ENCODE measurements at places on chromosomes 2 and 18.

DNA sequence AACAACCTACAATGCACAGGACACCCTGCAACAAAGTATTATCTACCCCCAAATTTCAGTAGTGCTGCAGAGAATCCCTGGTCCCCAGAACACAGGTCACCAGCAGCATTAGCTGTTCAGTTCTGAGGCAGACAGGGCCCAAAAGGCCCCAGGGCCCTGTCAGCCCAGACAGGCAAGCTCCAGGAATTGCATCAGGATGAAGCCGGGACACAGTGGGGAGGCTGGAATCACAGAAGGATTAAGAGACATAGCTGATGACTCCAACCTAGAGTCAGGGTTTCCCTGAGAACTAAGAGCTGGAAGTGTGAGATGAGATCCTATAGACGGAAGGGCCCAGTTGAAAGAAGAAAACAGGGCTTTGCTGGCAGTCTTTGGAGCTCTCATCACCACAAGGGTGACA, 148.1 kb downstream of the GALNT14 start:
- no peak for DNase-seq

DNA sequence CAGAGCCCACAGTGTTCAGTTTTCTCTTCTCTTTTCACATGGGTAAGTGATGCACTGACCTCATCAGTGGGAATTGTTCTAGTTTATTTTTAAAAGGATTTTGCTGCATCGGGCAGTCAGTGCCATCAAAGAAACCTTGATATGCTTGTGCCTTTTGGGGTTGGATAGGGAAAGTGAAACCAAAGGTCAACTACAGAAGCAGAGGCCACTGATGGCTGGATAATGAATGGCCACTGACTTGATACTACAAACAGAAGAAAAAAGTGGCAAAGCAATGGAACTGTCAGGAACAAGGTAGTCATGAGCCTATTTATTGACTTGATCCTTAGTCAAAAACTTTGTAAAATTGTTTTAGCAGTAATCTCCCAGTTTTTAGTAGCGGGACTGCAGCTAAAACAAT, 636.3 kb upstream of the ZEB2 start:
- DNase-seq, result no peak

DNA sequence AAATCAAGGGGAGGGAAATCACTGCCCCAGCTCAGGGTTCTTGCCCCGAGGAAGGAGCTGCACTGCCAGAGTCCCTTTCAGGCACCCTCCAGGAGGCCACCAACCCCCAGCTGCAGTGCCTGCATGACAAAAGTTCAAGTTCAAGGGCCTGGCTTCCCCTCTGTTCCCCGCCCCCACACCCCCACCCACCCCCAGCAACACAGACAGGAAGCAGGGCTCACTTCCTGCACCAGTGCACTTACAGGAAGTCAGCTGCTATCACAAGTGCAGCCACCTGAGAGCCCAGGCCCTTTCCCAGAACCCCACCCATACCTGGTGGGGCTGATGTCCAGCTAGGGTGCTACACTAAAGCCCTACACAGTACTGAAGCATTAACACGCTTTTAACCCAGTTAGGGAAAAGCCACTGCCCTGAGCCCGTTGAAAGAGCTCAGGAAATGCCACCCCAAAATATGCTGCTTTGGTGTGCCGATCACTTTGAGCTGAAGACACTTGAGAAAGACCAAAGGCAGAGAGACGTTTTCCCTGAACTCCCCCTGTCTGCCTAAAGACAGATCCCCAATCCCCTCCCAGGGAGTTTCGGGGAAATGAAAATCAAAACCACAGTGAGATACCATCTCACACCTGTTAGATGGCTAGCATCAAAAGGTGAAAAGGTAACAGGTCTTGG, 109.9 kb upstream of the CAB39 start:
- no peak for DNase-seq

- DNase-seq, result no peak
Measured at GRCh38 chr18:25190472-25190871, 161.5 kb downstream of the ZNF521 start.

DNA sequence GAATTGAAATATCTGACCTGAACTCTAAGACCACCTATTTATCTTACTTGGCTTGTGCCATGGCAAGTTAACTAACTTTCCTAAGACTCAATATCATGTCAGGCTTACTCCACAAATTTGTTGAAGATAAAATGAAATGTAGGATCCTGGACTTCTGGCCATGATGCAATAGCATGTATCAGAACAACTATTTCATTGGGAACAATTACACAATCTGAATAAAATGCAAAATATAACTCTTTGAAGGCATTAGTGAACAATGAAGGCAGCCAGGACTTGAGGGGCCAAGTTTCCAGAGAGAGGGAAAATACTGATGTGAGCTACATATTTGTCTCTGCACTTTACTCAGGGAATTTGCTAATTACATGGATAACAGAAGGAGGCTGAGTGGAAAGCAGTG, 476.5 kb upstream of the ACVR2A start:
- no peak for DNase-seq

DNA sequence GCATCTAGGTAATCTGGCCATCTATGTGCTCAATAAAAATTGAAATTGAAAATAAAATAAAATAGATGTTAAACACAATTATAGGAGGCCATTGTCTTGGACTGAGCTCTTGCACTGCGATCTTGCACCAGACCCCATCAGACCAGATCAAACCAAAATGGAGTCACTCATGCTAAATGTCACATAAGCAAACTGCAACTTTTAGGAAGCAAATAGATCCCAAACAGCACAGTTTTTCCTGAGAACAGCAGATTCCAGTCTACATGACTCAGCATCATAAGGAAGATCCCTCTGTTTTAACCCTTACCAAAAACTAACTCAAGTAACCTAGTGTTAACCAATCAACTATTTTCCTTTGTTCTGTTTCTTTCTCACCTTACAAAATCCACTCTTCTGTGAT, 57.7 kb upstream of the LRP1B start:
- no peak for DNase-seq

GRCh38 chr2:67840460-67841068, 222.2 kb downstream of the C1D start:
- DNase-seq, result peak; percentile 45

DNA sequence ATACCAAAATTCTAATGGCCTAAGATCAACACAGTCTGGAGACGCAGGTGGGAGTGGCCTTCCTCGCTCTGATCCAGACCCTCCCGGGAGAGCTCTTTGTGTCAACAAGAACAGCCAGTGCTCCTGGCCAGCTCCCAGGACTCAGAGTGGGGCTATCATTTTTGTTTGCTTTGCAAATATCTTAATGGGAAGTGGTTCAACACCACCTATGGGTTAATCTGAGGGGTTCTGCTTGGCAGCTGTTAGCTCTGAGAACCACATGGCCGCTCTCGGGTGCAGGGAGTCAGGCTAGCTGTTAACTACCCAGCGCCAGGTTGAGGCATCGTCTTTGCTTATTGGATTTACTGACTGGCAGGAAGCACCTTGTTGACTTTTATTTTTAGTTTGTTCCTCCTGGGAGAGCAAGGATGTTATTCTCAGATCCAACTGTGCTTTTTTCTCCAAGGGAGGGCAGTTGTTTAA, 184.8 kb upstream of the SP5 start:
- peak; percentile 89 for DNase-seq

- DNase-seq, result no peak
Measured at GRCh38 chr18:49994410-49994809, 181.1 kb upstream of the ACAA2 start.

DNA sequence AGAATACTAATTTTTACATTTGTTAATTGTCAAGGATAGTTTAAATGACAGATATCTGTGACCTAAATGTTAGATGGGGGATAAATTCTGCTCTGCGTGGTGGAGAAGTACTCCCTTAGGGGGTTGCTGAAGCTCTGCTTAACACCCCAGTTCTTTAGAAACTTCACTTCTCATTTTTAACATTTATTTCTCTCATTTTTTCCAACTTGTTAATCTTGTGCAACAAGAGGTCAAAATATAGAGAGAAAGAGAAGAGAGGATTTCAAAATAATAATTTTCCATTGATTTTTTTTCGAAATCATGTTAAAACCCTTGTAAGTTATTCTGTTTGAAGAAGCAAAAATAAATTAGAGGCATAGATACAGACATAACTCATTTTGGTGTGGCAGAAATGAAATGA, 61.3 kb upstream of the SLC8A1 start:
- no peak for DNase-seq

- no peak for DNase-seq
Measured at GRCh38 chr2:4618141-4618540, 914.8 kb downstream of the DCDC2C start.

DNA sequence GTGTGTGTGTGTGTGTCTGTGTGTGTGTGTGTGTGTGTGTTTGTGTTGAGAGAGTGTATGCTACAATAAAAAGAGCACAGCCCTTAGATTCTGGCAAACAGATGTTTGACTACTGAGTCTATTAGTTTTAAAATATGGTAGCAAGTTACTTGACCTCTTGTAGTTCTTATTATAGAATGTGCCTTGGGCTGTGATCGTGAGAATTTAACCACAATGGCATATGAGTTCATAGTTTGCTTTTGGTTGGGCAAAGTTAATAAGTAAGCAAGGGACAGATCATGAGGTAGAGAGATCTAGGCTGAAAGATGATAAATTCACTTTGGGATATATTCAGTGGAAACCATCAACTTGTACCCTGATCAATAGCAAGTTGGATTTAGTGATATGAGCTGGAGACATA, 334.3 kb upstream of the VWC2L start:
- DNase-seq, result no peak

DNA sequence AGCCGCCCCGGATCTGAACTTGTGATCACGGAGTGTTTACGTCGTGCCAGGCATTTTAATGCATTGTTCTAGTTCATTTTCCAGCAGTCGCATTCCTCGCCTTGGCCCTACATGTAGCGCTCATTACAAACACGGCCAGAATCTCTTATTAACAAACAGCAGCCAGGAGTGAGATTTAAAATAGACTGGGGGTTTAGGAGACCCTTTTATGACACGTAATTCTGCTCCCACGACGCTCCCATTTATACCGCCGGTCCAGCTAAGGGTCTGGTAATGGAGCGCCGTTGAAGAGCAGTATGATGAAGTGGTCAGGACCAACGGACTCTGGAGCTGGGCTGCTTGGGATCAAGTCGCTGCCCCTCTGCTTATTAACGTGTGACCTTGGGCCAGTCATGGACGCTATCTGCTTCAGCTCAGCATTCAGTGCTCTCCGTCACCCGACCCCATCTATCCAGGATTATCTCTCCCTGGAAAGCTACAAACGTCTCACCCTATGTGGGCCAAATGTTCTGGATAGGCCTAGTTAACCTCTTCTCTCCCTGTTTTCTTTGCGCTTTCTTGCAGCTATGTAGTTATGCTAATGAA, 745 bp downstream of the MSH2 start:
- no peak for DNase-seq

GRCh38 chr2:217636991-217637561, 365.7 kb downstream of the TNS1 start:
- DNase-seq, result peak; percentile 75

DNA sequence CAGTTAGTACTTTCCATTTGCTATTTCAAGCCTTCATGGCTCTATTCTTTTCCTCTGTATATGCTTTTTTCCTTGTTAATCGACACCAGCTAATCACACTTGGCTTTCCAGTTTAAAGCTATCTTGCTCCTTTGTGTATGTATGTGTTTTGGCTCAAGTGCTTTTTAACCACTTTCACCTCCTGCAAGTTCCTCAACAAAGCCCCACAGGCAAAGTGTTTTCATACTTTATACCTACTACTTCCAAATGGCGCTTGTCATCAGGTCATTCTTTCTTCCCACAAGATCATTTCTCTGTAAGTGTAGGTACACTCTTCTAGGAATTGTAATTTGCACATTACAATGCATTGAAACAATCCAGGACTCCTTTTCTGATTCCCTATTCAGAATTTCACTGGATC, 64.0 kb upstream of the FIGN start:
- DNase-seq, result no peak

DNA sequence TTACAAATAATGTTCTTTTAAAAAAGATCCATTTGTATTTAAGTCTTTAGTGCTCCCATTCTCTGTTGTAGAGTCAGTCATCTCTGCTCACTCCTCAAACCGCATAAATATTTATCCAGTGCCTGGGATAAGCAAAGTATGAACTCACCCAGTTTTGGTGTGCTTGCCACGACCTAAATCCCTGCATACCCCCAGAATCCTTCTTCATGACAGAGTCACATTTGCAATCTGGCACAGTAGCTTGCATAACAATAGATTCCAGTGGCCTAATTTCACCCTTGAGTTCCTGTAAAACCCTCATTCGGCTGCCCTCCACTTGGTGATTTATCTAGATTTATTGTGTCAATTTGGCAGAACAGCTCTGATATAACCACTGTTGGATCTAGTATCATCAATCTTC, 92.9 kb downstream of the DTNA start:
- DNase-seq, result no peak

DNA sequence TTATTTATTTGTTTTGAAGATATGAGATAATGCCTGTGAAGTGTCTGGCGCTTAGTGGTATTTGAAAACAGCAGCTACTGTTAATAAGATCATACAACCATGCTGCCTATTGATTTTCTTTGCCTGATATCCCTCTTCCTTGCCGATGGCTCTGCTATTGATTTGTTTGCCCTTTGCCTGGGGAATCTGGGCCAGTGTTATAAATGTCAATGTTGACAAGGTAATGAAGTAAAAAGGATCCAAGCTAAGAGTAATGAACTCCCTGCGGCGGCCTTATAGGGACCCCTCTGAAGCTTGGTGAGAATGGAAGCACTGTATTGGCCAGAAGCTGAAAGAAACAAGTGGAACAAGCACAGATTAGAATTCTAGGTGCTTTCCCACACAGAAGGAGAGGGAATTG, 854.6 kb downstream of the CNTNAP5 start:
- no peak for DNase-seq

GRCh38 chr2:182077448-182078142, 91.9 kb downstream of the PPP1R1C start:
- peak; percentile 51 for DNase-seq

DNA sequence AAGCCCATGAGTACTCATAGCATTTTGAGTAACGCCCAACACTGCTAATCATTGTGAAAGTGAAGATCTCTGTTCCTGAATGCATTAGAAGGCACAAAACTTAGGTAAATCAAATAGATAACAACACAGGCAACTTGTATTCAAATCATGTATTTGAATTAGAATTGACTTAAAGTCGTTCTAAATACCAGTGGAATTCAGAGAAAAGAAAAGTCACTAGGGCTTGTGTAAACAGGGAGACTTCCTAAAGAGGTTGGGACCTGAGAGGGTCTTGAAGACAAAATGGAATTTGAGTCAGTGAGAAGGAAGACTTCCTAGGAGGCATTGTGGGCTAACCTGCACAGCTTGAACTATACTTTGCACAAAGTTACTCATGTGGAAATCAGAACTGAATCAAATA, 127.2 kb downstream of the CTNNA2 start:
- no peak for DNase-seq

DNA sequence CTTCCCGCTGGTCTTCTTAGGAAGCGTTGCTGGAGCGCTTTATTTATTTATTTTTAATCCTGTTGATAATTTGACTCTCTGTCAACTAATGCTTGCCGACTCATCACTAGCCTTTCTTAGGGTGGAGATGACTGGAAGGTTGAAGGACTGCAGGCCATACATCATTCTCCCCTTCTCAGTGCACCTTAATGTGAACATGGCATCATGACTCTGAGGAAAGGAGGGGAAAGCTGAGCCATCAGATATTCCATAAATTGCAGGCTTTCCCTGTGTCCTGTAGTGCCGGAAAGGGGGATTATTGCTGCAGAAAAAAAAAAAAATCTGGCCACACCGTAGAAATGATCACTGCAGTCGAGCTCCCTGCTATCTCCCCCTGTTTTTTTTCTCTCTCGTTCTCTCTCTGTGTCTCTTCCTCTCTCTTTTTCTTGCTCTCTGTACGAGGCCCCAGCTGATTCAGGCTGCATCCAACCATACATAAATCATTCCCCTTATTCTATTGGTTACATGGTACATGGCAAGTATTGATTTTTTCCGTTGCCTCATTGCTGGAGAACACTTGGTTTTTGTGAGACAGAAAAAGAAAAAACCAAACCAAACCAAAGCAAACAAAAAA, 125.8 kb upstream of the EFEMP1 start:
- no peak for DNase-seq
